NCI-H187 (cell line): ENCODE measurements at places on chromosomes 3 and 15.

DNA sequence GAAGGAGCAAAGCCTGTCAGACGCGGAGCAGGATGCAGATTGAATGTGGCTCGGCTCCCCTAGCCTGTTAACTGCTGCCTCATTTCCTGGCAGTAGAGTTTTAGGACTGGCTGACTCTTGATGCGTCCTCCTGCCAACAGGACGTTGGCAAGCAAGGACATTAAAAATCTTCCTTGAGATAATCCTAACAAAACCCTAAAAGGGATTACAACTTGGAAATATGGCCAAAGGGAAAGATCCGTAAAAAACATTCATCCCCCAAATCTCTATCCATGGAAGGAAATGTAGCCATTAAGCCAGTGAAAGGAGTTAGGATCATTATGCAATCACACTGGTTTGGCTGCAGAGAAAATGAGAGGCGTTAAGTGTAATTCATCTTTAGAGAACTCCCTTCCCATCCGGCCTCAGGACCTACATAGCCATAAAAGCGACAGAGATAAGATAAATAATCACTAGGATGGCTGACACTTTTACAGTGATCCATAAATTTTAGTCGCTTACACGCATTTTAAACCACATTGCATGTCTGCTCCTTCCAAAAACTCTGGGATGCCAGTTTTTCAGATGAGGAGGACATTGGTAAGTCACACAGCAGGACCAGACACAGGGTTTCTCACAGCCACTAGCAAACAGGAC is 44.5 kb upstream of the C3orf80 start:
- no peak for DNase-seq

- no peak for DNase-seq
Observed at GRCh38 chr3:151195826-151196225, 7.2 kb downstream of the GPR171 start.

GRCh38 chr3:56339244-56339643 is 129.0 kb downstream of the ERC2 start:
- DNase-seq, result no peak

- no peak for DNase-seq
Observed at GRCh38 chr15:77034695-77035489, 36.0 kb downstream of the TSPAN3 start.

DNA sequence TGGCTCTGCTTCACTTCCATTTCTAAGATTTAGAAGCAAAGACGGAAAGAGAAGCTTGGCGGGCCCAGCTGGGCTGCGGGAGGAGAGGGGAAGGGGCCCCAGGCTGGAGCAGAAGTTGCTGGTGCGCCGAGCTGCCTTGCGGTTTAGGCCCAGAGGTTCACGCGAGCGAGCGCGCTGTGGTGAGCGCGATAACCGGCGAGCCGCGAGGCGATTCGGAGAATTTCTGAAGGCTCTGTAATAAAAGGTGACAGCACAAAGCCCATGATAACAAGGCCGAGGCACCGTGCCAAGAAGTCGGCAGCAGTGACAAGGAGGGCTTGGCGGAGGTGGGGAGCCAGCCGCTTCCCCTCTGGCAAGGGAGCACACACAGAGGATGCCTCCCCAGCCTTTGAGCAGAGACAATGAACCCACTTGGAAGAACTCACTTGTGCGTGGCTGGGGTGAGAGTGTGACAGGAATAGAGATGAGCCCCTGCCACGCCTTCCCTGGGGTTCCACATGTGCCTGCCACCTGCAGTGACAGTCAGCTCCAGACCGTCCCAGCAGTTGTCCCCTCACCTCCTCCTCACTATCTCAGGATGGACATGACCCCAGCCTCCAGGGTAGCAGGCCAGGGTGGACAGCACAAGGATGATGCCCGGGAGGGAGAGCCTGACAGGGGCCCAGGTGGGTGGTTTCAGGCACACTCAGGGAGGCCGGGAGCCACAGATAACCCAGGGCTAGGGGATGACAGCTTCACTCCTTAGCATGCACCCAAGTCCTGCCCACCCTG is 315.2 kb downstream of the UACA start:
- no peak for DNase-seq

GRCh38 chr3:43389388-43390254 is 103.3 kb downstream of the SNRK start:
- DNase-seq, result no peak

DNA sequence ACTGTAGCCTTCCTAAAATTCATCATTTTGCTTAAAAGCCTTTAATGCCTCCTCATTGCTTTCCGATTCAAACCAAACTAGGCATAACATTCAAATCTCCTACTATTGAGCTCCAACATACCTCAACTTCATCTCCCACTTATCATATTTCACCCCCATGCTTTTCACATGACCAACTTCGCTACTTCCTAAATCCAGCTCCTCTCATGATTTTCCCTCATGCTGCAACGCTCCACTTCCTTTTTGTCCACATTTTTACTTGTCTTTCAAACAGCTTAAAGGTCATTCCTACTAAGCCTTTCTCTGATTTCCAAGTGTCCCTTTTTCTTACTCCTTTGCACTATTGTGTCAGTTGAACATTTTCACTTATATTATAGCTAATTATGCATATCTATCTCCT is 20.3 kb upstream of the ANXA2 start:
- DNase-seq, result no peak
